NCI-H345 (cell line): ENCODE measurements at places on chromosomes 7 and 10.

DNA sequence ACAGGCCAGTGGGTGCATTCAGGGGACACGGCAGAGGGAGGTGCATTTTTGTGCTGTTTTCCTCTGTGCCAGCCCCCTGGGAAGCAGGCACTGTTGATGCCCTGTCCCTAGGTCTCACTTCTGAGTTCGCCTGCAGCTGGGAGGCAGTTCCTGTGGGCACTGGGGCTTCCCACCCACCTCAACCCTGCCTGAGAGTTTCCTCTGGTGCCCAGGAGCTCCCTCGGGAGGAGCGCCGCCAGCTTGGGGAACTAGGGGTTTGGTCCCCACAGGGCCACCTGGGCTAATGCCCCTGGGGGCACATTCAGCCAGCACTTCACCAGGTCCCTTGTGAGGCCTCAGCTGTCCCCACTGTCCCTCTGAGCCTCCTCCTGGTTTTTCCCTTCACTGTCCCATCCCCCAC lies 178.2 kb upstream of the RHEB start:
- DNase-seq: no peak

DNA sequence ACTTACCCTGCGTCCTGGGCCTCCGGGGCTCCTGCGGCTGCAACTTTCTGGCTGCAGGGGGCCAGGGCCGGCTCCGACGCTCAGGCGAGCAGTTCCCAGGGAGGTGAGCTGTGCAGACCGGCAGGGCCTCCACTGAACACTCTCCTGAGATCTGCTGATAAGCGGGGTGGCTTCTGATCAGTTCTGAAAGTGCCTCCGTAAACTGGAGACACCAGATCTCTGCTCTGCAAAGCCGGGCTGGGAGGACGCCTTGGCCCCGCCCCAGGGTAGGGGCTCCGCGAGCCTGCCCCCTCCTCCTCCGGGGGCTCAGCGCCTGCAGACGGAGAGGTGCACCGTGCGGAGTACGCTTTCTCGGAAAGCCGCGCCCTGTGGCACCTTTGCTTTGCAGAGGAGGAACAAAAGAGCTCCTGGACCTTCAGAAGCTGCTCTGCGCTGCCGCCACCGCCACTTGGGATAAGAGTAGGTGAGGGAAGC lies 141.3 kb upstream of the VKORC1L1 start:
- no peak for DNase-seq

- DNase-seq: no peak
Observed at GRCh38 chr10:79488870-79489269, 23.5 kb upstream of the EIF5AL1 start.

GRCh38 chr10:79239924-79240581 lies 107.2 kb upstream of the PPIF start:
- no peak for DNase-seq

- no peak for DNase-seq
Observed at GRCh38 chr7:86958380-86958779, 101.1 kb downstream of the ELAPOR2 start.

DNA sequence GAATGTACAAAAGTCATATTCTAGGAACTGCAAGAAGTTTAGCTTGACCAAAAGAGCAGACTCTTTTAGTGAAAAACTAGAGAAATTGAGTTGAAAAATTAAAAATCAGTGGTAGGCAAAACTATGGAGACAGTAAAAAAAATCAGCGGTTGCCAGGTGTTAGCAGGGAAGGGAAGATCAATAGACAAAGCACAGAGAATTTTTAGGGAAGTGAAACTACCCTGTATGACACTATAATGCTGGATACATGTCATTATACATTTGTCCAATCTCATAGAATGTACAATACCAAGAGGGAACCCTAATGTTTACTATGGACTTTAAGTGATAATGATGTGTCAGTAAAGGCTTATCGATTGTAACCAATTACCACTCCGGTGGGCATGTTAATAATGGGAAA lies 761.9 kb downstream of the MAGI2 start:
- no peak for DNase-seq

DNA sequence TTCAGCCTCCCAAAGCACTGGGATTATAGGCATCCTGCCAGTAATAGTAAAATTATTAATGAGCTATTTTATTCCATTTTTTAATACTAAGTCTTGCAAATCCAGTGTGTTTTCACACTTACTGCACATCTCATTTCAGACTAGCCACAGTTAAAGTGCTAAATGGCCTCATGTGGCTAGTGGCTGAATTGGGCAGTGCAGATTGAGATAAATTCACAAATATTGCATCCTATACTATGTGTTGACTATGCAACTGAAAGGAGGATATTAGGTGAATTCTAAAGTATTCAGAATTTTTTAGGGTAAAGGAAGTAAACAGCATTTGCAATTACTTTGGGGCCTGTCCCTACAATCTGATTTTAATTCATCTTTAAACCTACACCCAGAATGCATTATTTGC lies 10.2 kb downstream of the APBB1IP start:
- no peak for DNase-seq

GRCh38 chr10:133391761-133392518 lies 2.0 kb upstream of the MTG1 start:
- no peak for DNase-seq

- peak; percentile 51 for DNase-seq
Observed at GRCh38 chr7:98459529-98459928, 58.6 kb upstream of the BAIAP2L1 start.

- DNase-seq: peak; percentile 77
Observed at GRCh38 chr10:70815504-70816219, at the start of gene SGPL1. Gene SGPL1, plus strand, starts transcription at chr10:70815948. Its CDS starts 906 bp downstream, at chr10:70816854.

DNA sequence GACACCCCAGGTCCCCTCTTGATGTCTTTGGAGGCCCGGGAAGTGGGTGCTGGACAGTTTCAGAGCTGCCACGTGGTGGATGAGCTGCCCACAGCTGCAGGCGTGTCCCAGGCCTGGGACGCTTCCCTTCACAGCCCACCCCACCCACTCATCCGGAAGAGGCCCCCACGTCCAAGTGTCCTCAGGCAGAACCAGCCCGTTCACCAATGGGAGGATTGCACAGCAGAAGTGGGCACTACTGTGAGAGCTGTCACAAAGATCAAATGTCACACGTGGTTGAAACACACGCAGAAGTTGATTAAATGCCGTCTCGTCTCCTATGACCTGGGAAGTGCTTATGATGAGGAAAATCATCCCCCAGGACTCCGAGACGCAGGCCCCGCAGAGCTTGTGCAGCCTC lies 52.9 kb downstream of the STK32C start:
- DNase-seq: no peak

- peak; percentile 59 for DNase-seq
Observed at GRCh38 chr10:13053794-13054462, 46.0 kb upstream of the OPTN start.
